ENCODE measurements at places on chromosomes 4 and X.

DNA sequence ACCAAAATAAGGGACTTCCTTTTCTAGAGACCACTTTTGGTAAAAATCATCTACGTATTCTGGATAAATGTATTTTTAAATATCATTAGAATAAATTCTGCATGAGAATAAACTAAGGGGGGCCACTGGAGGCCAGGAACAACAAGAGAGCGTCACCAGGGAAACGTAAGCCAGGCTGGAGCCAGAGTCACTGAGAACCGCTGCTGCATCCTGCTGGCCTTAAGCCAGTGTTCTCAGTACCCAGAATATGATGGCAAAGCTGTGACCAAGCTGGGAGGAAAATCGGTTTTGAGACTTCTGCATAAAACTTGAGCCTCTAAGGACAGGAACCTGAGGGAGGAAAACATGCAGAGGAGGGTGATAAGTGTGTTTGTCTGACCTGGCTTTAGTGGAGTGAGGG is 63.0 kb upstream of the FAM9A start:
- H3K36me3 ChIP-seq = no peaks in the 10 kb centered on the region
- no peak overlapping the region for H3K4me3 ChIP-seq

- no peaks in the 10 kb centered on the region for H3K4me1 ChIP-seq
- H3K36me3 ChIP-seq = no peaks in the 10 kb centered on the region
- H3K27ac ChIP-seq = no peak overlapping the region
- ATAC-seq = no peak
Measured at GRCh38 chr4:6469144-6469543, 3.3 kb downstream of the PPP2R2C start.

DNA sequence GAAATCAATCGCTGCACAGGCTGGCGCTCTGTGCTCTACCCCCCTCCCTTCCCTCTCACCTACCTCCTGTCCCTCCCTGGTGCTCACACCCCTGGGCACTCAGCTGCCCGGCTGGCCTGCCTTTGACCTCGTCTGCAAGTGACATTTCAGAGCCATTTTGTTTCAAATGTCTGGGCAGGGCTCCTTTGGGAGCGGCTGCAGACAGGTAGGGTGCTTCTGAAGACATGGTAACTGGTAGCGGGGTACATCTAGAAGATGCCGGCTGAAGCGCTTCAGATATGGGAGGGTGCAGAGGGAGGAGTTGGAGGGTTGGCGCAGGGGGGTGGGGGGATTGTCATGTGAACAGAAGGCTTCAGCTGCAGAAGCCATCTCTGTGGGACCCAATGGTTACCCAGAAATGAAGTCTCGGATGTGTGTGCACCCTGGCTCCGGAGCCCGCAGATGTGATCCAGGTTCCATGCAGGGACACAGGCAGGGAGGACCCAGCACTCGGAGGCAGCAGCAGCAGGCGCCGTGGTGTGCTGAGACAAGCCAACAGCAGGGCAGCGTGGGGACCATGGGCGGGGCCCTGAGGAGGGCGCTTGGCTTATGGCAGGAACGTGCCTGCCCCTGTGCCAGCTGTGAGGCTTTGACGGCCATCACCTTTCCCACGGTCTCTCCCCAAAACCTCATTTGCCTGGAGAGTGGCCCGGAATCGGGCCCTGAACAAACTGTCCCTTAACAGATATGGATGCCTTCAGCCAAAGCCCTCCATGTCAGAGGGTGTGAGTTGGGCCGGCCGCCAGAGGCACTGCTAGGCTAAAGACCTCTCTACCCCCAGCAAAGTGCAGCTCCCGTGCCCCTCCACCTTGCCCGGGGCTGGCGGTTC is 7.6 kb upstream of the DUSP9 start:
- no peak for ATAC-seq
- H3K36me3 ChIP-seq = no peaks in the 10 kb centered on the region
- H3K4me3 ChIP-seq = no peak overlapping the region
- no peaks in the 10 kb centered on the region for H3K4me1 ChIP-seq
- H3K27ac ChIP-seq = no peak overlapping the region

GRCh38 chrX:131792789-131793462 is 230.2 kb upstream of the STK26 start:
- no peak for ATAC-seq
- H3K4me3 ChIP-seq = no peak overlapping the region
- H3K36me3 ChIP-seq = peaks cover 5% of the 10 kb centered on the region
- H3K27ac ChIP-seq = no peak overlapping the region

DNA sequence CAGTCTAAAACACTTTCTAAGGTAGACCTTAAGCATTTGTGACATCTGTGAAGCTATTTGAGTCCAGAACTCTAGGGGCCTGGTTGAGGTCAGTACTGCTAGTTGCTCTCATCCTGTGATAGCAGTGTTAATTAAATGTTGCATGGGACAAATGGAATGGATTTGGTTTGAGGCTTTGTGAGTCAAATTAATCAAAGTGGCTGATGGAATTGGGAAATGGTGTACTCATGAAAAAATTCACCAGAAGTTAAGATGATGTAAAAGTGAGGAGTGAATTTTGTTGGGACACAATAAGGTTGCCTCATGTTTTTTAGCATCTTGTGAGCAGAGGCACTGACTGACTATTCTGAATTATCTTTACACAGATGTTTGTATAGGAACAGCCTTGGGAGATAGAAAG is 99.2 kb upstream of the ARSJ start:
- H3K27me3 ChIP-seq = peaks cover 4% of the 10 kb centered on the region
- no peak overlapping the region for H3K27ac ChIP-seq
- no peak overlapping the region for H3K4me3 ChIP-seq
- no peaks in the 10 kb centered on the region for H3K4me1 ChIP-seq
- ATAC-seq = no peak
- H3K36me3 ChIP-seq = no peaks in the 10 kb centered on the region
